ENCODE measurements at places on chromosomes 3 and 15.

GRCh38 chr15:44328135-44328534 lies 39.6 kb downstream of the GOLM2 start:
- DNase-seq: no peak

DNA sequence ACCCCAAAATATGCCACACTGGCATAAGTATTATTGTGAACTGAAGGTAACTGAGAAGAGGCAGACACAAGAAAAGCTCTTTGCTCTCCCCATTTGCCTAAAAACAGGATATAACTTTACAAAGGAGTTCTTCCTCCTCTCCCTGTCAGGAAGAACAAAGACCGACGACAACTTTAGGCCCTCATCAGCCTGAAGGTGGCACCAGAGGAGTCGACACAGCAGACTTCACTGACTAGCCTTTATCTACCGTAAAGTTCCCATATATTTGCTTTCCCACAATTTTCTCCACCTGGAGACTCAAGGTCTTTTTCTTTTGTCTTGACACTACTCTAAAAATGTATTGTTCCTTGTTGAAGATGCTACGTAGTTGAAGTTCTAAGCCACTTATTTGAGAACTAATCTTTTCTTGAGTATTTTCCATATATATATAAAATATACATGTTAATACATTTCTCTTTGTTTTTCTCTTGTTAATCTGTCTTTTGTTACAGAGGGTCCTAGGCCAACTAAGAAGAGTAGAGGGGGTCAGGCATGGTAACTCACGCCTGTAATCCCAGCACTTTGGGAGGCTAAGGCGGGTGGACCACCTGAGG lies 16.2 kb upstream of the XIRP1 start:
- peak; percentile 32 for DNase-seq

DNA sequence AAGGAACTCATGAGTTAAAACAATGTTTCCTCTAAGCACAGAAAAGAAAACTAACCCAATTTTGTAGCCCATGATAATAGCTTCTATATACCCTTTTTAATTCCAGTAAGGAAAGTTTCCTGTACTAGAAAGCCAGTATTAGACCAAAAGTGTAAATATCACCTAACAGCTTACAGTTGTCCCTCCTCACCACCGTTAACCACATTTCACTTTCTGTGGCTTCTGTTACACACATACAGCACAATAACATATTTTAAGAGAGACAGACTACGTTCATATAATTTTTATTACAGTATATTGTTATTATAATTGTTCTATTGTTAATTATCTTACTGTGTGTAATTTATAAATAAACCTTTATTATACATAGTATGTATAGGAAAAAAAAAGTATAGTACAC lies 74.1 kb downstream of the ZNF280D start:
- peak; percentile 3 for DNase-seq

DNA sequence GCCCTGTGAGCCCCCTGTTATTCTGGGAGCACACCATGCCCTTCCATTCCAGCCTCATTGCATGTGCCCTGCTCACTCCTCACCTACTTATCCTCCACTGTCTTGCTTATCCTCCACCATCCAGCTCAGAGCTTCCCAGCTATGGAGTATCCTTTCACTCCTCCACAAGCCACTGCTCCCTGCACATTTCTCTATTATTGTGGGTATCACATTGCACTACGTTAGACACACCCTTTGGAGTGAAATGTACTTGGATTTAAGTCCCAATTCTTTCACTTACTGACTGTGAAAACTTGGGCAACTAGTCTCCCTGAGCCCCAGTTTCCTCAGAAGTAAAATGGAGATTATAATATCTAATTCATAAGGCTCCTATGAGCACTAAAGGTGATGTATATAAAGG lies 4.3 kb downstream of the MASP1 start:
- DNase-seq: no peak

DNA sequence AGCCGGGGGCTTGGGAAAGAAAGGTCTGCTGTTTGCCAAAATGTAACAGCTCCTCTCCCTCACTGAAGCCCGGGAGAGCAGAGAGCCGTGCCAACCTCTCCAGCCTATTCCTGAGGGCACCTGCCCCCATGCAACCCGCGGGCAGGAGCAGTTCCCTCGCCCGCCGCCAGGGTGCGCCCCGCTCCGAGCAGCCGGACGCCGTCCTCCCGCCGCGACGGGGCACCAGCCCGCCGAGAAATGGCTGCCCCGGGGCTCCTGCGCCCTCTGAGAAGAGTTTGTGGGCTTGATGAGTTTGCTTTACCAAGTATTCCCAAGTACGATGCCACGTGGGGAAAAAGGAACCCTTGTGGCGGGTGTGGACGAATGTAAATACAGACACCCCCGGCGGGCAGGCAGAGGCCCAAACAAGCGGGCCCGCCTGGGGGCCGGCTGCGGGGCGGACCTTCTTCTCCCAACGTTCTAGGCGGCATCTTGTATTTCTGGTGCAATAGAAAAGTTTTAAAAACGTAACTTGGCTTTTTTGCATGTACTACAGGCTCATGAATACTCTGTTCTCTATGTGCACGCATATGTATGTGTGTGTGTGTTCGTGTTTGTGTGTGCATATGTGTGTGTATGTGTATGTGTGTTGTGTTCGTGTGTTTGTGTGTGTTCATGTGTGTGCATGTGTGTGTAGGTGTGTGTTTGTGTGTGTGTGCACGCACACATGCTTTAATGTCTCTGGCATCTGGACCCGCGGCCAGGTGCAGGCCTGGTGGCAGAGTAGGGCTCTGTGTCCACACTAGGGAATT lies 162.9 kb downstream of the CHSY1 start:
- DNase-seq: peak; percentile 86

DNA sequence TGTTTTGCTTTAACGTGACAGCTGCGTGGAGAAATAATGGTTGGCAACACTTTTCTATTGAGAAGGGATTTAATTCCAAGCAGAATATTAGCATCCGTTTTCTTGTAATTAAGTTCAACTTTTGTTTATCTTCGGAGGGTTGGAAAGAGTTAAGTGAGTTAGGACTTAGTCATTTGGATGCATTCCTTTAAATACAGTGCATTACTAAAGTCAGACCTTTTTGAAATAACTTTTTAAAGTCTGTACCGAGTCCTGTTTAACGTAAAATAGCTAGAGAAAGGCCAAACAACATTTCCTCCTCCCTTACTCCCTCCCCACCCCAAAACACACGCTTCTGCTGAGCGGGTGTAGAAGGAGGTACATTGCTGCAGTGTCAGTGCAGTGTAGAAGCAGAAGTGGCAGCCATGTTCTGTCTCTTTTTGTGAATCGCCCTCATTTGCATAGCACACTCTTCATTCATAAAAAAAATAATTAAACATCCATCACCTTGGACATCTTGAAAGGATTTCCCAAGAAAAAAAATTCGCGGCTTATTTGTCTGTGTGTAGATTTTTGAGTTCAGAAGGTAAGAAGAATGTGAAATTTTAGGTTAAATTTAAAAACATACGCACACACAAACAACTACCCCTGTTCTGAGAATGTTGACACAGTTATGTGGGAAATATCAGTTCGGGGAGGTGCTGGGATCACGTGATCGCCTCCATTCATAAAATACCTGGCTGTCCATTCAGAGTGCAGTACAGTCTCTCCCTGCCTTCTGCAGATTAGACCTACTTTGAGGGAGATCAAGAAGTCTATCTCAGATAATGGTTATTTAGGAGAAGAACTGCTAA lies 1.6 kb downstream of the SPRED1 start:
- DNase-seq: peak; percentile 43

DNA sequence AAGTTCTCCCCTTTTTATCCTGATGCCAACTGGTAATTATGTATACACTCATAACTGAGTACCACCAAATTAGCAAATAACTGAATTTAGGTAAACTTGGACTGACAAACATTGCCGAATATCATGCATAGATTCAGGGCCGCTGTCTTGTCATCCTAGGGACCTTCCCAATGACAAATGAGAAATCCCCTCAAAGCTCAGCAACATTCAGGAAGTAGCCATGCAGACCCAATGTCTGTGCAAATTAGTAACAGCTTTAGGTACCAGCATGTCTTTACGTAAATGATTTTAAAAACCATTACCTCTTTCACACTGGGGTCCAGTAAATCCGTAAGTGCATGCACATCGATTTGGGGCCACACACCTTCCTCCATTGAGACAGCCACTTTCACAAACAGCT lies 49.5 kb downstream of the FBN1 start:
- DNase-seq: no peak

- DNase-seq: no peak
These were observed 368.4 kb downstream of the MECOM start for GRCh38 chr3:169295126-169295525.

All from activated CD4-positive, alpha-beta T cell treated with anti-CD3 and anti-CD28 coated beads, Interleukin-2, Interleukin-4, amounts not matched to agents 100 ng/mL and 50 ng/mL, durations not matched to agents 16 hours and 8 hours (primary cell).